Stimulated activated CD8-positive, alpha-beta memory T cell treated with anti-CD3 and anti-CD28 coated beads, Interleukin-2, amount 100 ng/mL, for 1 hour (primary cell): ENCODE measurements at places on chromosomes 1 and 21.

- peak; percentile 15 for DNase-seq
Measured at GRCh38 chr21:39518055-39518846, 66.5 kb downstream of the SH3BGR start.

DNA sequence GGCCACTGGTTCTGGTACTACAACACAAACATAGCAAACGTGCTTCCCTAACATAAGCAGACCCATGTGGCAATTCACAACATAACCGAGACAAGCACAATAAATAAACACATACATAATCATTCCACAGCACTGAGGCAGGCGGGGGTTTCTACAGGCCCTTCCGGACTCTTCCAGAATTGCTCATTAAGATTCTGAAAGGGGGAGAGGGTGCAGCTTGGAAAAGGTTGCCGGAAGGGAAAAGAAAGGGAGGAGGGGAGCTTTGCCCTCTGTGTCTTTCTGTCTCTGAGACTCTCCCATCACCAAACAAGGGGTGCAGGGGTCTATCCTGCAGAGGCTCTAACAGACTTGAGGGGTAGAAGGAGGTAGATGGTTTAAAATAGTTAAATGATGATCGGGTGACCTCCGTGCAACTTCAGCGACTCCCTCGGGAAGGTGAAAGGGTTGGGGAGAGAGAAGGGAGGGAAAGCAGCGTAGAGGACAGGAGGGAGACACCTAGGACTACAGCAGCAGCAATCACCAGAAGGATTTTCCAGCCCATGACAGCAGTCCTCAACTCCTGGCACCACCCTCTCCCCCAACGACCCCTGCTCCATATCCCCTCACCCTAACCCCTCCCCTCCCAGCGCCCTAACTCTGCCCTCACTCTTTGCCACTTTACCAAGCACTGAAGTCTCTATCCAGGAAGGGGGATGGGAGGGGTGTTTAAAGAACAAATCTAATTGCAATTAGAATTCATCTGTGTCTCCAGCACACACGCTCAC is 365.5 kb upstream of the ESRRG start:
- DNase-seq: no peak

DNA sequence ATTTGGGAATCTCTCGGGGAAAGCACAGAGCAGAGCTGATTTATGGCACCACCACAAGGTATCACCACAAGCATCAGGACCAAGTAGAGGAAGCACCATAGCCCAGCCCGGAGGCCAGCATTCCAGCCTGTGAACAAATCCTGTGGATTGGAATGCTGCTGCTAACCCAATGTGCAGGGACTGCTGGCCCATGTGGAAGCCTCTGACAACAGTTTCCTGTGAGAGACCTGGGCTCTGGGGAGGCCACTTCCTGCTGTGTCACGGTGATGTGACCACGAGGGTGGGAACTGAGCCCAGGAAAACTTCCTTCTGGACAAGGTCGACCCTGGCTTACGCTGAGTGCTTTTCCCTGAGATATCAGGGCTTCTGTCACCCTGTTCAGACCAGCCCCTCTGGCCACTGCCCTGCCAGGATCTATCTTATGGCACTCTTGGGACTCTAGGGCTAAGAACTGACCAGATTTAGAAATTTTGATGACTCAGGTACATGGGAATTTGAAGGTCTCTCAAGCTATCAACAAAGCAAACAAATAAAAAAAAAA is 88.3 kb upstream of the NGF start:
- DNase-seq: no peak

DNA sequence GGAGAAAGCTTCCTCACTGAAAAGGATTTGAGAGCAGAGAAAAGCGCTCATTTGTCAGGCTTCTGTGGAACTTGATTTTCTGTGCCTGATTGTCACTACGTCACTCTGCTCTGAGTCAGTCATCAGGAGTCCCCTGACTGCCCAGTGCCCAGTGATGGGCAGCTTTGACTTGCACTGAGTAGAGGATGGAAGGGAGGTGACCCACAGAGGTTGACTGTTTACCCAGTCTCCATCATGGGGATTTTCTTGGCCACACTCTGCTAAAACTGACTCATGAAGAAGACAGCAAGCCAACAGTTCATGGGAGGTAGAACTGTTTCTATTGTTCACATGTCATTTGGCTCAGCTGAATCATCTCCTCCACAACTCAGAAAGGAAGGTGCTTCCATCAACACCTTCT is 82.1 kb upstream of the DUSP10 start:
- DNase-seq: no peak

- DNase-seq: no peak
Measured at GRCh38 chr1:228830185-228830953, 95.1 kb downstream of the RHOU start.

DNA sequence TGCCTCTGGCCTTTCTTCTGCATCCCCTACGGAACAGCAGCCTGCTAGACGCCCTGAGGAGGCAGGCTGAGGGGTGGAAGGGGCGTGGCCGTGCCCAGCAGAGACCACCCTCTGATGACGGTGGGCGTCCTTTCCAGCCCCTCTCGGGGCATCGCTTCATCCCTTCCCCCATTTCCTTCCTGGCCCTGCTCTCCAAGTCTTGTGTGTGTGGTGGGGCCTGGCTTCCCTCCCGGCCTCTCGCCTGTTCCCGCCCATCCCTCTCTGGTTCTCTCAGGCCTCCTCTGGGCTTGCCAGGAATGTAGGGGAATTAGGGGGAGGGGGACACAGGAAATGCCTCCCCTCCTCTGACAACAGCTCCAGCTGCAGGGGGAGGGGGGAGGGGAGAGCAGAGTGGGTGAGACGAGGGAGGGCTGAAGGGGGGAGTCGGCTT is 51.1 kb downstream of the SKI start:
- DNase-seq: no peak

- DNase-seq: no peak
Measured at GRCh38 chr21:31107871-31108270, 69.6 kb upstream of the KRTAP19-8 start.

DNA sequence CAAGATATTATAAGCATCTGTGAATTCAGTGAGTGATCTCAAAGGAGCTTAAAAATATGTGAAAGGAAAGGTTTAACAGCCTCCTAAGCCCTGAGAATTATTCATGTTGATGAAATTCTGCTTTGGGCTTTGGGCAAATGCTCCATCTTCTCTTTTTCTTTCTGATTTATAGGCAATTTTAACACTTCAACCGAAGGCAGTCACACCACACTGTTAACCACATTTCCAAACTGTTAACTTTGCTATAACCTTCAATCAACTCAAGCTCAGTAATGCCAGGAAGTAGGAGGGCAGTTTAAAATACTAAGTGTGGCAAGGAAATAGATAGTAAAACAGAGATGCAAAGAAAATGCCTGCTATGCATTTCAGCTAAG is 54.4 kb upstream of the NEK7 start:
- no peak for DNase-seq

GRCh38 chr1:31483012-31483946 is 70.3 kb downstream of the SERINC2 start:
- no peak for DNase-seq

DNA sequence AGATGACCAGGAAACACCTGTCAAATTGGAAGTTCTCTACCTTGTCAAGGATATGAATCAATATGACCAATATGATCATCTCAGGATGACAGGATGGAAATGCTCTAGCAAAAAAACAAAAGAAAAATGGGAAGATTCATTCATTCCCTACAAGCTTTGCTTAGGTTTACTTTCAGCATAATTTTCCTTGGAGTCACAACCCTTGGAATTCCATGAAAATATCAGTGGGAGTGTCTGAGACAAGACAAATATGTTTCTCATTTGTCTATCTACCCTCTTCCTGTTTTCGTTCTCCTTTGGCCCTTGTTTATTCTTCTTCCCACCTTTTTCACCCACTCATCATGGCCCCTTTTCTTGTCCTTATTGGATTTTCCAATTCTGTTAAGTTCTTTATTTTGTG is 50.6 kb downstream of the COLGALT2 start:
- DNase-seq: no peak

DNA sequence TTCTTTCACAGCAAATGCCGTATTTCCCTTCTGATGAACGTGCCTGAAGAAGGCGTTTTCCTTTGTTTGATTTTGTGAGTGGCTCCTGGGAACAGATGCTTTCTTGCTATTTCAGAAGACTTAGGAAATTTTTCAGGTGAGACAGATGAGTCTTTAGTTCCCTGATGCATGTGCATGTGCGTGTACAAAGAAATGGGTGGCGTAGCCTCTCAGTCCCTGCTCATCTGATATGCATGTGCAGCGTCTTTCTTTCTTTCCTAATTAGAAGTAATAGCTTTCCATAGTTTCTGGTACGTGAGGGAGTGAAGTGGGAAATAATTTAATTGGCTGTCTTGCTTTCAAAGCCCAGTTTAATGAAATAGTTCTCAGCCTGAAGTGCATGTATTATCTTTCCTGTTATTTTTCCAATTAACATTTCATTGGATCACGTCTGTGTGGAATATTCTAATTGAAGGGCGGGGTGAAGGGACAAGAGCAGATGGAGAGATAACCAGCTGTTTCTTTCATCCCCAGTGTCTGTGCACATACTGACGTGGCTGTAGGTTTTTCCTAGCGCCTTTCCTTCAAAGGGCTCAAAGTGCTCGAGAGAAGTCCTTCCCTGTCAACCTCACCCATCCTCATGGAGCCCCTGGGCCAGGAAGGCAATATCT is 104.3 kb downstream of the FAM78B start:
- no peak for DNase-seq

DNA sequence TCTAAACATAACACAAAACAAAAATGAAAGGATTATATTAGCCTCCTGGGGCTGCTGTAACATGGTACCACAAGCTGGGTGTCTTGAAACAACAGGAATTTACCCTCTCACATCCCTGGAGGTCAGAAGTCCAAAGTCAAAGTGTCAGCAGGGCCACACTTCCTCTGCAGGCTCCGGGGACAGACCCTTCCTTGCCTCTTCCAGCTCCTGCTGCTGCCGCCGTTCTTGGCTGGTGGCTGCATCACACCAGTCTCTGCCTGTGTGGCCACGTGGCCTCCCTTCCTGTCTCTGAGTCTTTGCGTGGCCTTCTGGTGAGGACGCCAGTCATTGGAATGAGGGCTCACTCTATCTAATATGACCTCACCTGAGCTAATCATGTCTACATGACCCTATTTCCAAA is 8.2 kb downstream of the SLC37A1 start:
- no peak for DNase-seq

DNA sequence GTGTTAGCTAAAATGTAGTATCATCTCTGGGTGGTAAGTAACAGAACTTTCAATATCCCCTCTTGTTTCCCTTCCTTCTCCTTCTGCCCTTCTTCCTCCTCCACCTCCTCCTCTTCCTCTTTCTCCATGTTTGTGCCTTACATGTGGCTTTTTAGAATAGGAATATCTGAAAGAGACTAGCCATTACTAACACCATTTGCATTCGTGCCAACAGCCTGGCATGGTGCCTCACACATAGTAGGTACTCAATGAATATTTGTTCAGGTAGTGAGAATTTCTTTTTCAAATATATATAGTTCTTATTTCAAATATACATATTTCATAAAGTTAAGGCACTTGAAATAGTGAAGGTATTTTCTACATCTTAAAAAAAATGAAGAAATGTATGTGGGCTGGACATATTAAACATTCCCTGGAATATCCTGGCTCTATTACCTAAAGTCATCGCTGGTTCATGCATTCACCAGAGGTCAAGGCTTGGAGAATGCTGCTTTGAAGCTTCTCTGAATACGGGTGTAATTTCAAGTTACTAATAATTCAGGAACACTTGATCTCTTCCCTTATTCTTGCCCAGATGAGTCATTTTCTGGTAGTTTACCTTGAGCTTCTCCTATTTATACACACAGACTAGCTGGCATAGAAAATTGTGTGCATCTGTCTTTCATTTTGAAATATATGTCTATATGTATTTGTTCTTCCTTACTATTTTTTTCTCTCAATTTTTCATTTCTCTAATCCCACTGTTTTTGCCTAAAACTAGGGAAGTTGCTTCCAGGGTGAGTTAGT is 319.4 kb downstream of the TGFB2 start:
- DNase-seq: no peak

DNA sequence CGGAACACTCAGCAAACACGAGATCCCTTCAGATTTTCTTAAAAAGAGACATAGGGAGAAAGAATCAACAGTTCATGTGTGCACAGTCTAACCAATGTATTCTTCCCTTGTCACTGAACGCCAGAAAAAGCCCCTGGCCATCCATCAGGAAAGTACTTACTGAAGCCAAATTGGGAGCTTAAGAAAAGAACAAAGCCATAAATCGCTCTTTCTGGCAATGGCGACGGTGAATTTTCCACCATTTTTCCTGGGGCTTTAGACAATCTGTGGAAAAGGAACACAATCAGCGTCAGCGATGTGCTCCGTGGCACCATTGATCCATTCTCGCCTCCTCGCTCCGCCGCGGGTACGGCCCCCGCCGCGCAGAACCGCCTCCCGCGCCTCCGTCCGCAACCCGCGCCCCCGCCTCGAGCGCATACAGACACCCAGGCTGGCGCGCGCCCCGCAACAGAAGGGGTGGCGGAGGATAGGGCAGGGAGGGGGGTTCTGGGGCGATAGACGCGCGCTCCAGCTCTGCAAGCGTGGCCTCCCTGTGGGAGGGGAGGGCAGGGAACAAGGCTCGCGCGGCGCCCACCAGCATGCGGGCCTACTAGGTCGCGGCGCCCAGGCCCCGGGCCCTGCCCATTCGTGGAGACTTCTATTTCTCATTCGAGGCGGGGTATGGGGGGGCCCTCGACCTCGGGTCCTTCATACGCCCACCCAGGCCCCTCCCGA is 440 bp downstream of the PIGP start:
- peak; percentile 52 for DNase-seq

- no peak for DNase-seq
Measured at GRCh38 chr1:167057241-167057688, 32.9 kb downstream of the GPA33 start.

GRCh38 chr1:212285685-212286555 is 710 bp downstream of the PPP2R5A start:
- DNase-seq: peak; percentile 48

DNA sequence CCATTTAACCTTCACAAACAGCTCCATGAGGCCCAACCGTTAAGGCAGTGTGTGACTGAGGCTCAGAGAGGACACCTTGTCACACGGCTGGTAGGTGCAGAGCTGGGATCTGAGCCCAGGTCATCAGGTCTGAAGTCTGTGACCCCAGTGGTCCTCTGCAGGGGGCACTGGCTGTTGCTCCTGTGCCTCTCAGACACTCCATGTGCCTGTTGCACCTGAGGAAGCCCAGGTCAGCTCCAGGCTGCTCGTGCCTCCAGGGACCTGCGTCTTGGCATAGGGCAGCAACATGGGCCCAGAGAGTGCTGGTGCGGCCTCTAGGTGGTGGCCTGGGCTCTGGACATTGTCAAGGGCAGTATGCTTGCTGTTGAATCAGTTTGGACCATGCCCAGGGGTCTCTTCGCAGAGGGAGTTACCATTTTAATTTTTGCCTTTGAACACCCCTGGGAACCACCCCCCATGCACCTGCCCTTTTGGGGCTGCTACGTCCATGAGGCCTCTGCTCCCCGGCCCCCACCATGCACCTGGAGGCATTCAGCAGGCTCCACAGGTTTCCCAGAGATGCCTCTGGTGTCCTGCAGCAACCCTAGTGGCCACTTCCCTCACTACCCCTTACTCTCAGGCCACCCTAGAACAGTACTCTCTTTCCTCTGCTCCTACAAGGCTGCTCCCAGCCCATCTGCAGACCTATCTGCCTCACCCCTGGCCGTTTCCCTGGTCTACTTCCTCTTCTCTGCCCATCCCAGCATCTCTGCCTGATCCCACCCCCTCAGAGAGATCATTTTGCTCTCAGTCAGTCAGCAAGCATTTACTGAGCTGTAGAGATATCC is 25.2 kb upstream of the EPS8L3 start:
- DNase-seq: no peak
